Dorsolateral prefrontal cortex (tissue), 122 donors: ENCODE measurements at places on chromosomes 12 and 14.

- no peak for DNase-seq
These were observed 4.1 kb upstream of the LMO3 start for GRCh38 chr12:16610001-16610585.

- no peak for DNase-seq
These were observed 118.5 kb downstream of the GLT1D1 start for GRCh38 chr12:128971802-128972201.

GRCh38 chr14:91573528-91573893, 63.4 kb upstream of the PPP4R3A start:
- DNase-seq: no peak

- no peak for DNase-seq
These were observed 22.7 kb upstream of the KRT78 start for GRCh38 chr12:52871291-52872039.

GRCh38 chr12:118376089-118377020, at the start of gene SUDS3:
Gene SUDS3, plus strand, starts transcription at chr12:118376555. Its CDS starts 137 bp downstream, at chr12:118376692.
- peak; percentile 93 for DNase-seq

GRCh38 chr12:96501133-96501761, 11.9 kb downstream of the CFAP54 start:
- DNase-seq: no peak

- no peak for DNase-seq
These were observed 47.5 kb downstream of the ESR2 start for GRCh38 chr14:64246688-64247087.

DNA sequence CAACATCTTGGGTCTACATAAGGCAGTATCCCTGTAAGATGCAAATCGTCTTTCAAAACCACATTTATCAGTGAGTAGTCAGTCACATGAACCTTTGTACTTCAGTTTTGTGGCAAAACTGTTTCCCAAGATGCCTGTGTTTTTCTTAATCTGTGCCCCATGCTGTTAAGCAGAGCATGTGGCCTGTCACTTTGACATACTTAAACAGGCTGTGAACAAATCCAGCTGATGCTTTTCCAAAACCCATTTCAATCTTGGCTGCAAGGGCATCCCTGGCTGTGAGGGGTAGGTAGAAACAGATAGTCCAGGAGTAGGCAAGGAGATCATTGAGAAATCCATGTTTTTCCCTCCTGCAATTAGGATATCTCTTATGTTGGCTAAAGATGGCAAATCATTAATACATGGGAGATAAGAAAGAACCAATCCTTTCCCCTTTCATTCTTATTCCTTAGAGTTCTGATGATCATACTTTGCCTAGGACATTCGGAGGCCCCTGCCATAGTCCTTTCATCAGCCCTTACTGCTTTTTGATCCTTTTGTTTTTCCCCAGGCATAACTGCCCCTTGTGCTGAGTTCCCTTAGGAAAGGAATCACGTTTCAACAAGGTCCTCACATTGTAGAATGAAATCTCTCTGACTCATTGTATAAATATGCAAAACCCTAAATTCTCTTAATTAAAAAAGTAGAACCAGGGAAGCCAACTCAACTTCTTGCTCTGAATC, 121.1 kb upstream of the EEA1 start:
- no peak for DNase-seq

GRCh38 chr14:101991352-101991751, 27.0 kb downstream of the DYNC1H1 start:
- no peak for DNase-seq

- DNase-seq: peak; percentile 71
These were observed 84.0 kb downstream of the SYNE3 start for GRCh38 chr14:95432144-95433093.

DNA sequence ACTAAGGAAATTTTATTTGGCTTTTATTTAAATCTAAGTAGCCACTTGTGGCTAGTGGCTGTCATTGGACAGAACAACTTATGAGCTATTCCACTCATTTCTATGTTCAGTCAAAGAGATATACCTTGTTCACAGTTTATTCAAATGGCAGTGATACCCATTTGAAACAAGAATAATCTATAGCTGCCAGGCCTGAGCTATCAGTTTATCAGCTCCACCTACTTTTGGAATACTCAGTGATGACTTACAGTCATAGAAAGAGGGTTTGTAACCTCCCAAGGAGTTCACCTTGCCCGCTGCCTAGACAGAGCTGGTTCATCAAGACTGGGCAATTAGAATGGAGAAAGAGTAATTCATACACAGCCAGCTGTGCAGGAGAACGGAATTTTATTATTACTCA, 4.5 kb upstream of the ABHD4 start:
- DNase-seq: no peak
